ENCODE measurements at places on chromosomes 6 and 20. TPM values are rescaled to one million over a fixed set of nuclear protein-coding genes. Genes with fewer than 3 reads are reported as not detected.

- H3K36me3 ChIP-seq: no peaks in the 10 kb centered on the region
- no peaks in the 10 kb centered on the region for H3K27me3 ChIP-seq
- no peak overlapping the region for H3K4me3 ChIP-seq
- DNase-seq: no peak
- H3K4me1 ChIP-seq: no peaks in the 10 kb centered on the region
Measured at GRCh38 chr6:132390017-132390416, 11.3 kb downstream of the MOXD1 start.

The CPNE1 gene
- total RNA-seq: 316 TPM

DNA sequence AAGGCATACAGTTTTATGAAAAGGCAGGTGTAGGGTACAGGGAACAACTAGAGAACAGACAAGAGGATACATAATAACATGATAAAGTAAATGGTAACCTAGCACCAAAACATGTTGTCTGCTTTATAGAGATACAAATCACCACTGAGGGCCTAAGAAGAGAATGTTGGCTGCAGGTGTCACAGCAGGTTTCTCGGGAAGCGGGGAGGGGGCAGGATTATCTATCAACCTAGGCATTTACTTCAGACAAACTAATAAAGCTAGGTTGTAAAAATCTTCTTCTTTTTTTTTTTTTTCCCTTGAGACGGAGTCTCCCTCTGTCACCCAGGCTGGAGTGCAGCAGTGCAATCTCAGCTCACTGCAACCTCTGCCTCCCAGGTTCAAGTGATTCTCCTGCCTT, 22.7 kb downstream of the PIM1 start:
- no peak overlapping the region for H3K4me3 ChIP-seq
- no peaks in the 10 kb centered on the region for H3K36me3 ChIP-seq
- peaks cover 40% of the 10 kb centered on the region for H3K4me1 ChIP-seq
- no peak overlapping the region for H3K27ac ChIP-seq
- H3K27me3 ChIP-seq: no peaks in the 10 kb centered on the region
- no peak for DNase-seq

DNA sequence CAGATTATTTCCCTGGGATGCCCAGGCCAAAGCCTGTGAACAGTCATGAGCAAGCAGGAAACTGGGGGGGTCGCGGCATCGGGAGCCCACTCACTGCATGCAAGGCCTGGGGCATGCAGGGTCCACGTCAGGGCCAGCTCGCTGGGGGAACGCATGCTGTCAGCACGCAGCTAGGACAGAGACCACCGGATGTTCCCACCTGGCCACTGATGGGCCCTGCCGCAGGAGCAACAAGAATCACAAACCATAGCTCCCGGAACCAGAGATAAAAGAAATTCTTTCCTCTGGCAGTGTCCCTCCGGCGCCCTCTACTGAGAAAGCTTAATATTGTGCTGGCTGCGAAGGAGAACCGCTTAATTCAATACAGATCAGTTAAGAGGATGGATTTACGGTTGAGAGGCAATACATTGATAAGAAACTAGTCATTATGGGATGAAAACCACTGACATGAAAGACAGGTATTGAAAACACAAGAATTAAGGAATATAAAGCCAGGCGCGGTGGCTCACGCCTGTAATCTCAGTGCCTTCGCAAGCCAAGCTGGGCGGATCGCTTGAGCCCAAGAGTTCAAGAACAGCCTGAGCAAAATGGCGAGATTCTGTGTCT, 32.6 kb downstream of the C6orf15 start:
- H3K4me1 ChIP-seq: peaks cover 8% of the 10 kb centered on the region
- H3K36me3 ChIP-seq: no peaks in the 10 kb centered on the region
- no peak overlapping the region for H3K4me3 ChIP-seq

- no peaks in the 10 kb centered on the region for H3K36me3 ChIP-seq
- no peaks in the 10 kb centered on the region for H3K4me1 ChIP-seq
- no peak overlapping the region for H3K27ac ChIP-seq
- DNase-seq: no peak
- no peak overlapping the region for H3K4me3 ChIP-seq
Measured at GRCh38 chr20:44357020-44357419, 1.5 kb downstream of the HNF4A start.

The CLPSL1 gene
- not detected for total RNA-seq

DNA sequence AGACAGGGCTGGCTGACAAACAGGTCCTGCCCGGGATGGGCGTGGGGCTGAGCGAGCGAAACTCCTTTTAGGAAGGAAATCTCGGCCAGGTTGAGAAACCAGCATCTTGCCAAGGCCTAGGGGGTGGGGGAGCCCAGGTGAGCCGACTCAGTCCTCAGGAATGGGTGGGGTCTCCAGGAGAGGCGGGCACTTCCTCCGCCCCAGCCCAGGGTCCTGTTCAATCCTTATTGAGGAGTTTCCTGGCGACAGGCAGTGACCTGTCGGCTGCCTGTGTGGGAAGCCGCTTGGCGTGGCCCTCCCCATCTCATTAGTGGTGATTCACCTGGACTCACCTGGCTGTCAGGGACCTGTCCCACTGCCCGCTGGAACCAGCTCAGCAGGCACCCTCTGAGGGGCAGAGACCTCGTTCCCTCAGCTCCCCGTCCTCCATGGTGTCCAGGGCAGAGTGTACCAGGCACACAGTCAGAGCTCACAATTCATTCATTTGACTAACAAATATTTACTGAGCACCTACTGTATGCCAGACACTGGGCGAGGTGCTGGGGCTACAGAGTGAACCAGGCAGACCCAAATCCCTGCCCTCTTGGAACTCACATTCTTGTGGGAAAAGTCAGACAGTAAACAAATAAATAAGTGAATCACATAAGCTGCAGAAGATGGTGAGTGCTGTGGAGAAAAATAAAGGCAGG, 51.1 kb downstream of the FGD2 start:
- DNase-seq: no peak
- H3K4me3 ChIP-seq: no peak overlapping the region
- H3K27ac ChIP-seq: no peak overlapping the region
- no peaks in the 10 kb centered on the region for H3K27me3 ChIP-seq
- peaks cover 8% of the 10 kb centered on the region for H3K4me1 ChIP-seq

DNA sequence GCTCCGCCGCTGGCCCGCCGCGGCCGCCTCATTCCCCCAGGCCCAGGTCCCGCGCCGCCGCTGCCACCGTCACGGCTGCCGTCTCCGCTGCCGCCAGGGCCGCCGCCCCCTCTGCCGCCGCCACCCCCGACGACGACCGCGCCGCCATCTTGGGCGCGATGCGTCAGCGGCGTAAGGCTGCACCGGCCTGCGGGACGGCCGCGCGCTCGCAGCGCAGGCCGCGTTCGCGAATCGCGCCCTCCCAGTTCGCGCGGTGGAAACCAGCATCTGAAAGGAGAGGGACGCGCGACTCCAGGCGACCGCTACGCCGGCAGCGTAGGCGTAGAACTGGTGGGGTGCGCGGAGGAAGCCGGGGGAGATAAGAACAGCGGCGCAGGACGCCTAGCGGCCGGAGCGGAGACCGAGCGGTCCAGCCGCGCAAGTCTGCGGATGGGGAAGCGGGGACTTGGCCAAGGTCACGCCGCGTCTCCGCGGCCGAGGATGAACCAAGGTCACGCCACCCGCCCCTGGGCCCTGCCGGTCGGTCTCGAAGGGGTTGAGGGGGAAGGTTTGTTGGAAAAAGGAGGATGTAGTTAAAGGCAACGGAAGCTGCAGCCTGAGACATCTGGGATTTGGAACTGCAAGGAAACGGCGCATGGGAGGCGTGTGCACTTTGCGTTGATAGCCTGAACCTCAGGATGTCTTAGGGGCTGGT, at the start of gene NUDT3:
TSS of gene NUDT3 (minus strand) at position 173 of the 694 bp plus-strand sequence. CDS start 307 bp downstream, outside the sequence.
- DNase-seq: peak; percentile 93
- no peaks in the 10 kb centered on the region for H3K27me3 ChIP-seq
- no peaks in the 10 kb centered on the region for H3K36me3 ChIP-seq
- H3K27ac ChIP-seq: peak within 1 kb of the TSS; percentile 89

DNA sequence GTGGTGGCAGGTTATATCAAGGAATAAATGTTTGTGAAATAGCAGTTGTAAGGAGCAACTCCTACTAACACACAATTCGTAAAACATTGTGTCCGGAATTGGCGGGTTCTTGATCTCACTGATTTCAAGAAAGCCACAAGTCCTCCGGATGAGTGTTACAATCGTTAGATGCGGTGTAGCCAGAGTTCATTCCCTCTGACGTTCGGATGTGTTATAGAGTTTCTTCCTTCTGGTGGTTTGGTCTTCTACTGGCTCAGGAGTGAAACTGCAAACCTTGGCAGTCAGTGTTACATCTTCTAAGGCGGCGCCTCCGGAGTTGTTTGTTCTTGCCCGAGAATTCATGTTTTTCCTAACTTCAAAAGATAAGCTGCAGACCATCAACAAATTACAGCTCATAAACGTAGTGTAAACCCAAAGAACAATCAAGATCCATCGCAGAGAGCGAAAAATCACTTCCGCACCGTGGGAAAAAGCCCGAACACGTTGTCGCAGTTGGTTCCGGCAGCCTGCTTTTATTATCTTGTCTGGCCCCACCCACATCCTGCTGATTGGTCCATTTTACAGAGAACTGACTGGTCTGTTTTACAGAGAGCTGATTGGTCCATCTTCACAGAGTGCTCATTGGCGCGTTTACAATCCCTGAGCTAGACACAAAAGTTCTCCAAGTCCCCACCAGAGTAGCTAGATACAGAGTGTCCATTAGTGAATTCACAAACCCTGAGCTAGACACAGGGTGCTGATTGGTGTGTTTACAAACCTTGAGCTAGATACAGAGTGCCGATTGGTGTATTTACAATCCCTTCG, 58.2 kb downstream of the TRIM27 start:
- no peaks in the 10 kb centered on the region for H3K36me3 ChIP-seq
- DNase-seq: peak; percentile 83
- no peaks in the 10 kb centered on the region for H3K27me3 ChIP-seq

The C20orf144 gene
- 0.61 TPM for total RNA-seq

The MSH5 gene
- total RNA-seq: 11.4 TPM

- H3K36me3 ChIP-seq: no peaks in the 10 kb centered on the region
- H3K27ac ChIP-seq: no peak overlapping the region
- H3K4me3 ChIP-seq: no peak overlapping the region
- no peaks in the 10 kb centered on the region for H3K4me1 ChIP-seq
- DNase-seq: no peak
Measured at GRCh38 chr6:148407372-148407771, 64.7 kb downstream of the SASH1 start.

DNA sequence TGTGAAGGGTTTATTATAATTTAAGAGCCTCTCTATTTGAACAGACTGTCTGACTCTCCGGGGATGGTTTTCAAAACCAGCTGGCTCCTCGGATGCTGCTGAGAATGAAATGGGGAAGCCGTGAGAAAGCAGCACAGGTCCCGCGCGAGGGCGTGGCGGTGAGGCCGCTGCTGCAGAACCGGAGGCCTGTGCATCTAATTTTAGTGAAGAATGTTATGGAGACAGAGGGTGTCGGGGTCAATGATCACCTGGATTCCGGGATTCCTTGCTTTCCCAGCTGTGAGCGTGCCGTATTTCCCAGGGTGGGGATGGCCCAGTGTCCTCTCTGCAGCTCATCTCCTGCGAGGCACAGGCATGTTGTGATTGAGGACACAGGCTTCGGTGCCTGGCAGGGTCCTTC, 348.0 kb downstream of the CDH4 start:
- no peaks in the 10 kb centered on the region for H3K4me1 ChIP-seq
- no peaks in the 10 kb centered on the region for H3K36me3 ChIP-seq
- H3K27ac ChIP-seq: no peak overlapping the region

- no peak overlapping the region for H3K4me3 ChIP-seq
- no peak overlapping the region for H3K27ac ChIP-seq
- H3K36me3 ChIP-seq: no peaks in the 10 kb centered on the region
- no peaks in the 10 kb centered on the region for H3K4me1 ChIP-seq
- H3K27me3 ChIP-seq: no peaks in the 10 kb centered on the region
Measured at GRCh38 chr6:104218116-104218515, 641.6 kb downstream of the HACE1 start.

- peaks cover 10% of the 10 kb centered on the region for H3K27me3 ChIP-seq
- DNase-seq: no peak
- peaks cover 9% of the 10 kb centered on the region for H3K4me1 ChIP-seq
- no peak overlapping the region for H3K4me3 ChIP-seq
- no peaks in the 10 kb centered on the region for H3K36me3 ChIP-seq
Measured at GRCh38 chr6:151498327-151498726, 4.5 kb downstream of the CCDC170 start.

GRCh38 chr20:38228436-38228835, 32.1 kb downstream of the KIAA1755 start:
- DNase-seq: no peak
- no peak overlapping the region for H3K4me3 ChIP-seq
- H3K27ac ChIP-seq: no peak overlapping the region
- H3K36me3 ChIP-seq: no peaks in the 10 kb centered on the region

- peak overlapping the region; percentile 98 for H3K27ac ChIP-seq
- no peaks in the 10 kb centered on the region for H3K27me3 ChIP-seq
- peak overlapping the region; percentile 59 for H3K4me3 ChIP-seq
- no peaks in the 10 kb centered on the region for H3K36me3 ChIP-seq
Measured at GRCh38 chr6:34696189-34696738, 303 bp downstream of the ILRUN start.

- H3K4me1 ChIP-seq: no peaks in the 10 kb centered on the region
- no peak for DNase-seq
- H3K4me3 ChIP-seq: no peak overlapping the region
- H3K36me3 ChIP-seq: peaks cover 24% of the 10 kb centered on the region
- peak overlapping the region; percentile 4 for H3K27ac ChIP-seq
- H3K27me3 ChIP-seq: no peaks in the 10 kb centered on the region
Measured at GRCh38 chr20:49100972-49101371, 54.9 kb downstream of the CSE1L start.

The GTSF1L gene
- total RNA-seq: not detected

DNA sequence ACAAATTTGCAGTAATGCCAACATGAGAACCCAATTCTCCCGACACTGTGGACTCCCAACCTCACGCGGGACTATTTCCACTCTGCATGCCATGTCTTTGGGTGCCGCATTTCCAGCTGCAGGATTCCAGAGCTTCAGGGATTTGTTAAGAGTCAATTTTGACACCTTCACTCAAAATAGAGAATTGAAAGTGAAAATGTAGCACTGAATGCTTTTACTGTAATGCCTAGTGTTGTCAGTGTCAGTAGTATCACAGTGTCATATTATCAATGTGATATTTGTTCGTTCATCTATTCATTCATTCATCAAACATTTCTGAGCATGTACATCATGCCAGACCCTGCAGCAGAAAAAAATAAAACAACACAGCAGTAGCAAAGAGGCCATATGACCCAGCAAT, 13.4 kb upstream of the FAM50B start:
- no peaks in the 10 kb centered on the region for H3K36me3 ChIP-seq
- H3K4me1 ChIP-seq: no peaks in the 10 kb centered on the region
- no peak overlapping the region for H3K4me3 ChIP-seq
- no peaks in the 10 kb centered on the region for H3K27me3 ChIP-seq
- DNase-seq: no peak

DNA sequence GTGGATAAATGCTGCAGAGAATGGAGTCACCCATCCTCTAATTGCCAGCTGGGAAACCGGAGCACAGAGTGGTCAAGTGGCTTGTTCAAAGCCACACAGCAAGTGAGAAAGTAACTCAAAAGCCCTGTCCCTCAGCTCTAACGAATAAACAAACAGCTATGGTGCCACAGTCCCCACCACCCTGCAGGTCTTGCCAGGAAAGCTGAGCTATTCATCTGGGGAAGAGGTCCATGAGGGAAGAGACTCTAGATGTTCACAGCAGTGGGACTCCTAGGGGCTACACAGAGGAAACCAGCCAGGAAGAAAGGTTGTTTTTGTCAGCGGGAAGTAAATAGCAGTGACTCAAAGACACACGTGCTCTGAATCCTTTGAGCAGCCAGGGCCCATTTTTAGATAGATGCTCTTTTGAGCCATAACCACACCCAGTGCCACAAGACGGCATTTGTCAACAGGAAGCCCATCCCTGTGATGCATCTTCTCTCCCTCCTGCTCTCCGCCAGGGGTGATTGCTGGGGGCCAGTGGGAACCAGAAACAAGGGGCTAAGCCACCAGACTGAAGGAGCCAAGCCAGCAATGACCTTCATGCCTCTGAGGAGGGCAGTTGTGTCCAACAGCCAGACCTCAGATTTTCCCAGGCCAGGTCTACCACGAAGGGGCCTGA, 32.4 kb upstream of the TCP11 start:
- DNase-seq: no peak
- H3K27ac ChIP-seq: no peak overlapping the region
- no peaks in the 10 kb centered on the region for H3K27me3 ChIP-seq
